GM23338 (cell line): ENCODE measurements at places on chromosomes 2 and 18.

DNA sequence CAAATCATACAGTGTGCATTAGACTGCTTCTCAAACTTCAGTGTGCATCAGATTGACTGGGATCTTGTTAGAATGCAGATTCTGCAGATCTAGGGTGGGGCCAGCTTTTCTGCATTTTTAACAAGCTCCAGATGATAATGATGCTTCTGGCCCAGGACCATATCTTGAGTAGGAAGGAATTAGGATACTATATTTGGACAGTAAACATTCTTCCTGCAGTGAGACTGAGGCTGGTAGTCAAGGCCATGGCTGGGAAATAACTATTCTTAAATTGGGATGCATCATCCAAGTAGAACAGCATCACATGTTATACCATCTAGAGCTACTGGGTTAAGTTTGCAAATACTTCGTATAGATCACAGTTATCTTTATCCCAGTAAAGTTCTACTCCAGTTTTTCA is 28.4 kb upstream of the ARMC9 start:
- no peak for DNase-seq

DNA sequence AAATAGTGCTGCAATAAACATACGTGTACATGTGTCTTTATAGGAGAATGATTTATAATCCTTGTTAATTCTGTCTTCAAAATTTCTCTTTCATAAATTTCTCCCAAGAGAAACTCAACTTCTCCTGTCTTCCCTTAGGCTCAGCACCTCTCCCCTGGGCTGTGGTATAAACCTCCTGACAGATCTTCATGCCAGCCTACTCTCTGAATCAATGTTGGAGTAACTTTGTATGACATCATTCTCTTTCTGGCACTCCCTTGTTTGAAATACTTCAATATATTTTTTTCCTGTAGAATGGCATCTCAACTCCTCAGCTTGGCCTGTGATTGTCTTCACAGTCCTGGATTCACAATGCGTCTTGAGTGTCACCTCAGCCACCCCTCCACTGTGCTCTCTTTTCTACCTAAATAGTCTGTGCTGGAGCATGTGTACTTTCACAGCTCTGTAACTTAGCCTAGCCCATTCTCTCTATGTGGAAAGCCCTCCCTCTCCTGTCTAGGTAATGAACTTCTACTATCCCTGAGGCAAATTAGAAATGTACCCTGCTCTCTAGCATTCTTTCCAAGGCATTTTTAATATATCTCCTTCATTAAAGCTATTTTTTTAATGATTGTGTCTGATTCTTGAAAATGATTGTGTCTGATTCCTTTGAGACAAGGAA is 649.9 kb upstream of the FANCL start:
- peak; percentile 26 for DNase-seq

- DNase-seq: no peak
Measured at GRCh38 chr2:209936106-209936666, 66.3 kb upstream of the RPE start.

GRCh38 chr2:117949806-117950205 is 64.1 kb downstream of the CCDC93 start:
- no peak for DNase-seq

GRCh38 chr18:9156604-9157249 is 20.1 kb downstream of the ANKRD12 start:
- DNase-seq: no peak

GRCh38 chr2:52345082-52345481 is 1313.2 kb upstream of the NRXN1 start:
- no peak for DNase-seq

DNA sequence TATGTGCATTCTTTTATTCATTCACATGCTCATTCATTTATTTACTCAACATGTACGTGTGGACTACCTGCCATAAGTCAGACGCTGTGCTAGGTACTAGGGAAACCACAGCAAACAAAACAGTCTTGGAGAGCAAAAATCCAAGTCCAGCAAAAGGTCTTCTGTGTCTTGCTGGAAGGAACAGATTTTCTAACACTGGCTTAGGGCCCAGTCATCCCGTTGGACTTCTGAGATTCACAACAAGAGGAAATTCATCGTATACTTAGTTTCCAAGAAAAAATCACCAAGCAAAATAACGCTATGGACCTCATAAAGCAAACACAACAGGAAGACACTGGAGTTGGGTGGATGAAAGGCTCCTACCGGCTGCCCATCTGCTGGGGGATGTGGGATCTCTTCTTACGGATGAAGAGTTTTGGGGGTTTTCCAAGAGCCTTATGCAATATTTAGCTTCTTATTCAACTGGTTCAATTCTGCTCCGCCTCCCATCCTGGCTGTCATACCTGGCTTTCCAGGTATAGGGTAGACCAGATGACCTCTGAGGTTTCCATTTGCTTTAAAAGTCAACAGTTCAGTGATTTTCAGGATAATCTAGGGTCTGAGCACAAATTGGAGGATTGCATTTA is 262.7 kb downstream of the HAUS1 start:
- DNase-seq: no peak

- no peak for DNase-seq
Measured at GRCh38 chr2:183868153-183868552, 730.2 kb upstream of the ZNF804A start.

DNA sequence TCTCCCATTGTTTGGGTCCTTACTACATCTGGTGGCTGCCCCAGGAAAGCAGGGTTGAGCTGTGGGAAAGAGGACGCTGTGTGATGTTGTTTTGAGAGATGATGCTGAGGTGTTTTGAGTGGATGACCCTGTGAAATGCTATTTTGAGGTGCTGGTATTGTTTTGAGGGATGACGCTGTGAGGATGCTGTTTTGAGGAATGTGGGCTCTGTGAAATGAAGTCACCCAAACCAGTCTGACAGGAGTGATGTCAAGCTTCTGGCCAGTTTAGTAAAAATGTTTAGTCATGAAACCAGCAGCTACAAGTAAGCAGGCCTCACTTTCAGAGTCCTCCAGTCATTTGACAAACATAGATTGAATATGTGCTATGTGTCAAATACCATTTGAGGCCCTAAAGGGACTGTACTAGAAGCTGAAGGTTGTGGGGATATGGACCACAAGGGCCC is 16.1 kb upstream of the PUM2 start:
- no peak for DNase-seq

- no peak for DNase-seq
Measured at GRCh38 chr2:220348206-220348605, 720.8 kb downstream of the SLC4A3 start.

DNA sequence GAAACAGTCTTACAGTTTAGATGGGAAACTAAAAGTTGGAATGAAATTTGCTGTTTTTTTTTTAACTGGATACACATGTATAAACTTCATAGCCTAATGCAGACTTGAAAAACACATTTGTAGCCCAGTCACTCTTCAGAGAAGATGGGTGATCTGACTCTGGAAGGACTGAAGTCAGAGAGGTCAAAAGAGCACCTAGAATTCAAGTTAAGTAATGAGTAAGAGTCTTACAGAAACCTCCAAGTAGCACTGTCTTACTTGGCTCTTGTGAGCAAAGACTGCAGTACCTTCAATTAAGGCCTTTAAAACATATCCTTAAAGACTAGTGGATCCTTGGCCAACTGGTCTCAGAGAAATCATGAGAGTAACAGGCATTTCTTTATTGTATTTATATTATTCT is 41.9 kb downstream of the TRAPPC8 start:
- DNase-seq: no peak

- no peak for DNase-seq
Measured at GRCh38 chr2:173583196-173583595, 228.5 kb downstream of the CDCA7 start.

DNA sequence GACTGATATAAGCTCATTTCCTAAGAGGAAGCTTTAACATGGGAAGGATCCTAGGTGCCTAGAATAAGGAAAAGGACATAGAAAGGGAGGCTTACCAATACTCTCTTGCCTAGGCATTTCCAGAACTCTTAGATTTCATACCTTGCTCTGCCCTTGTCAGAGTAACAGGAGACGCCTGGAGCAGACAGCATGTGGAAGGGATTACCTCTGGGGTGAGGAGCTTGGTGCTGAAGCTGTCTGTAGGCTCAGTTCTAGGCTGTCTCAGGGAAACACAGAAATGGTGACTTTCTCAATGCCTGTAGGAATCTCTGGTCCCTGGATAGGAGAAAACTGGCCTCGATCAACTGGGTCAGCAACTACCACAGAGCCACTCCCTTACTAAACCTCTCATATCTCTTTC is 150.0 kb downstream of the SLC4A3 start:
- no peak for DNase-seq

DNA sequence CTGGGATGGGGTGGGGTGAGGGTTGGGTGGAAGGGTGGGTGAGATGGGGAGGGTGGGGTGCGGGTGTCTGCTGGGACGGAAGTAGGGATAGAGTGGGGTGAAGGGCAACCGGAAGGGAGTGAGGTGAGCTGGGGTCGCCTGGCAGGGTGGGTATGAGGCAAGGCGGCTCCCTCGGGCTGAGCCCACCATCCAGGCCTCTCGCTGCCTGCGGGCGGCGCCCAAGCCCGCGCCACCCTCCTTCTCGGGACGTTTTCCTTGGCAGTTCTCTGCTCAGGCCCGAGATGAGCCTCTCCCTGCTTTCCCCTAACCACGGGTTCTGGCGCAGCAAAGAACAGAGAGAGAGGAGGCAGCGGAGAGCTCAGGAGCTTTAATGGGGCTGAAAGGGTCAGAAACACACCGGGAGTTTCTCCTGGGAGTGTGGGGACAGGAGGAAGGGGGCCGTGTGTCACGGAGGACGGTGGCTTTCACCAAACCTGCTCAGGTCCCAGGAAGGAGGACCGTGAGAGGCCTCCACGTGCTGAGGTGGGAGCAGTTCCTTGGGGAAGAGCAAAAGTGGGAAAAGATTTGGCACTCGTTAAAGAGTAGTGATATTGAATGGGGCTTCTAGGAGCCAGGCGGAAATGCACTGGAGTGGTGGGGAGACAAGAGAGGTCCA is 4.1 kb downstream of the FEV start:
- DNase-seq: peak; percentile 37

GRCh38 chr18:27114842-27115241 is 70.3 kb downstream of the CHST9 start:
- DNase-seq: no peak

DNA sequence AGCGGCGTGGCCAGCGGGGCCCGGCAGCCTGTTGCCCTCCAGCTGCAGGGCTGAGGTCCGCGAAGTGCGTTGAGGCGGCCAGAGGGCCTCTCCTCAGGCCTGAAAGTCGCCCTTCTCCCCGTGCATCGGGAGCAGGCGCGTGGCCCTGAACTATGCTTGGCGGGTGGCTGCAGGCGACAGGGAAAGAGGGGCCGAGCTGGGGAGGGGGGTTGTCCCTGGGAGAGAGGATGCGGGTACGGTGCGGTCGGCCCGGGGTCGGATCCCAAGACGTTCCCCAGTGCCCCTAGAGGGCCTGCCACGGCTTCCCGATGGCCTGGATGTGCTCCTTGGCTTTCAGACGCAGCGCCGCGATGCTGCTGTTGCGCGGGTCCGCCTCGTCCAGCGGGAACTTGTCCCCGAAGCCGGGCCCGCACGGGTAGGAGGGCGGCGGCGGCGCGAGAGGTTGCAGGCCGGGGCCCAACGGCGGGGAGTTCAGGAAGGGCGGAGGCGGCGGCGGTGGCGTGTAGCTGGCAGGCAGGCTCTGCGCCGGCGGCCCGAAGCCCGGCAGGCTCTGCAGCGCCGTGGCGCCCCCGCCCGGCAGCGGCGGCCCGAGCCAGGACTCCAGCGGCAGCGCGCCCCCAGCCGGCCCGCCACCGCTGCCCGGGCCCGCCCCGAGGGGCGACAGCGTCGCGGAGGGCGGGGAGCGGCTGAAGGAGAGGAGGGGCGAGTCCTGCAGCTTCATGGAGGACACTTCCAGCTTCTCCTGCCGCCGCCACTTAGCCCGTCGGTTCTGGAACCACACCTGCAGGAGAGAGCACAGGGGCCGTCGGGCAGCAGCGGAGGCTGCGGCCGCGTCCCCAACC is 4.3 kb downstream of the RAX start:
- peak; percentile 87 for DNase-seq

DNA sequence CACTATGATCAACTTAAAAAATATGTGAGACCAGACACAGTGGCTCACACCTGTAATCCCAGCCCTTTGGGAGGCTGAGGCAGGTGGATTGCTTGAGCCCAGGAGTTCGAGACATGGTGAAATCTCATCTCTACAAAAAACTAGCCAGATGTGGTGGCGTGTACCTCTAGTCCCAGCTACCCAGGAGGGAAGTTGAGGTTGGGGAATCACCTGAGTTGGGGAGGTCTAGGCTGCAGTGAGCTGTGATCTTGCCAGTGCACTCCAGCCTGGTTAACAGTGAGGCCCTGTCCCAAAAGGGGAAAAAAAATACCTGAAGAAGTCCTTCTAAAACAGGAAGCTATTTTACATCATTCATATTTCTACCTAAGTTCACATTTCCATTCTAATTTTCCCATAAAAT is 144.0 kb downstream of the EML6 start:
- no peak for DNase-seq

DNA sequence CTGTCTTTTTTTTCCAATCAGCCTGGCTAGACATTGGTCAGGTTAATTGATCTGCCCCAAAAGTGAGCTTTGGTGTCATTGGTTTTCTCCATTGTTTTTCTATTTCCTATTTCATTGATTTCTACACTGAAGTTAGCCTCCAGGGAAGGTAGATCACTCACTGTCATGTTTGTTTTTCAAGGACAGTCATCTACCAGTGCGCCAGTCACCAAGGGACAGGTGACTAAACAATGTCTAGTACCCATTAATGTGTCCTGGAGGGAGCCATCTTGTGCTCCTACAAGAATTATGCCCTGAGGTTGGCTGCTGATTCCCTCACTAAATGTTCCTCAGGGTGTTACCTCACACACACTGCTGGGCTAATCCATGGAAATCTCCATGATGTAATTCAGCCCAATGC is 17.6 kb upstream of the USP40 start:
- no peak for DNase-seq

DNA sequence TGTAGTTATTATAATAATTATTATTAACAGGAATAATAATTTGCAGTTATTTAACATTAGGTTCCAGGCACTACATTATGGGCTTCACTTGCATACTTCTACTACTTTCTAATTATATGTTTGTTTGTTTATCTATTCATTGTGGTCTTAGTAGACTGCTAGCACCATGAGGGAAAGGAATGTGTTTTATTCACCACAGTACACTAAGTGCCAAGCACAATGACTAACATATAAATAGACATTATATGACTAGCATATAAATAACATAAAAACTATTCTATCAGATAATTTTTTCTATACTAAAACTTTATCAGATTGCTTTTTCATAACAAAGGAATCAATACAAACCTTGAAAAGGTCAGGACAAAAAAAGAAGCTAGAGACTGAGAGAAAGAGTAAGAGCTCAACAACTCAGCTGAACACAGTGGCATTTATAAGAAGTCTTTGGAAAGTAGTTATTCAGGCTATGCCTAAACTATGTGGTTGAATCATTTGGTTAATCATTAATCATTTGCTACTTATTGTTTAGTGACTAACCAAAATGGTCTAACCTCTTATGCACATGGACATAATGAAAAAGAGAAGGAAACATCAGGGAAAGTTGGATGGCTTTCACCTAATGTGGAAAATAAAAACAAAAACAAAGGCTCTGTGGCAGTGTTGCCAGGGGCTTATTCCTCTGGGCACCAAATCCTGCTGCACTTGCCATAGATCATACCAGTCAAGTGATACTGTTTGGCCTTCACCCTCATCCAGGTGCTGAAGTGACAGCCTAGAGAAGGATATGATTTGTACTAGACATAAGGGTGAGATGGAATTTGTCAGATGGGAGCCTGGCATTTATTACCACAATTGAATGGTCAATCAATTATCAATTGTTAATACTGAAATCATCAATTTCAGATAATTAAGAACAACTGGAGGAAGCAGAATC is 174.9 kb downstream of the ETAA1 start:
- no peak for DNase-seq
